ENCODE measurements at places on chromosomes 12 and 14. TPM values are rescaled to one million over a fixed set of nuclear protein-coding genes. Genes with fewer than 3 reads are reported as not detected.
A peak's percentile ranks its signal among the peaks of the same experiment; 100 is the strongest.

NOS1 gene
- not detected for total RNA-seq

GRCh38 chr12:9706086-9706685 is 26.7 kb downstream of the CLECL1 start:
- no peak for DNase-seq

DNA sequence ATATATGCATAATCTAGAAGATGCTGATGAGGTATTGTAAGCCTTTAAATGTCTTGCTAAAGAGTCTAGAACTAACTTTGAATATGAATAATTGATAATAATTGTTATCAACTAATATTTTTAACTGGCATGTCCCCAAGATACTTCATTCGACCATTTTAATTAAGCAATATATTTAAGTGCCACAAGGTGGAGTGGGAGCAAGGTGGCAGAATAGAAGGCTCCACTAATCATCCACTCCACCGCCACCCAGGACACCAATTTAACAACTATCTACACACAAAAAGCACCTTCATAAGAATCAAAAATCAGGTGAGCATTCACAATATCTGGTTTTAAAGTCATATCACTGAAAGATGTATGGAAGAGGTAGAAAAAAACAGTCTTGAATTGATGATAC is 409.6 kb downstream of the SEC23A start:
- DNase-seq: no peak

GRCh38 chr14:89212386-89213235 is 204.4 kb downstream of the FOXN3 start:
- DNase-seq: no peak

GRCh38 chr12:108511633-108512540 is 3.2 kb upstream of the FICD start:
- DNase-seq: peak; percentile 49

DNA sequence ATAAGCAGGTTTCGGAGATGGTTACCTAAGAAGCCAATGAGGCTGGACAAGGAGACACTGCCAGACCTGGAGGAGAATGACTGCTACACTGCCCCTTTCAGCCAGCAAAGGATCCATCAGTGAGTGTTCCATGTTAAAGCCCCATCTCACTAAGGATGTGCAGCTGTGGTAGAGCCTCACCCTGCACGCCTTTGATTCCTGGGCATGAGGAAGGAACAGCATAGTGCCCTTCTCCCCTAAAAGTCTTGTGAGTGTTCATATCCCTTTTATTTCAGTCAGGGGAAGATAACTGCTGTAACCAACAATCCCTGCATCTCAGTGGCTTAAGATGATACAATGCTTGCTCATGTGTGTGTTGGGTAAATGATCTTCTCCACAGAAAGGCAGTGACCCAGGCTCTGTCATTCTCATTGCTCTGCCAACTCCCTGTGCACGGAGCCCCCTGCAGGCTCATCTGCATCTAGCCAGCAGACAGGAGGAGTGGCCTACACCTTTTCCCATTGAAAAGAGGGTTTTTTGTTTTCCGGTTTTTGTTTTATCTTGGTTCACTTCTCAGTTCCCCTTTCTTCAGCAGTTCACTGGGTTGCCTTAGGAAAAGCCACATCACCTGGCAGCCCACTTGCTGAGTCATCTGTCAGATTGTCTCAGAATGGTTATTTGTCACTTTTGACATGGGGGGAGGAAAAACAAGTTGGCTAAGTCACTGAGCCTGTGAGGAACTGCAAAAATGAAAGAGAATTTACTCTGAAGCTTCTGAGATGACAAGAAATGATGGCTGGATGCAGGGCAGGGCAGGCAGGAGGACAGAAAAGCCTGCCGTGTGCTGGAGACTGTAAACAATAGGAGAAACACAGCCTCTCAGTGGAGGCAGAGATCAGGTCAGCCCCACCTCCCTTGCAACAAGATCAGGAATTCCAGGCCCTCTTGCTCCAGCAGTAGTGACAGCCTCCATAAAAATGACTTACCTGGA is 193.3 kb downstream of the ANO4 start:
- DNase-seq: peak; percentile 23

DNA sequence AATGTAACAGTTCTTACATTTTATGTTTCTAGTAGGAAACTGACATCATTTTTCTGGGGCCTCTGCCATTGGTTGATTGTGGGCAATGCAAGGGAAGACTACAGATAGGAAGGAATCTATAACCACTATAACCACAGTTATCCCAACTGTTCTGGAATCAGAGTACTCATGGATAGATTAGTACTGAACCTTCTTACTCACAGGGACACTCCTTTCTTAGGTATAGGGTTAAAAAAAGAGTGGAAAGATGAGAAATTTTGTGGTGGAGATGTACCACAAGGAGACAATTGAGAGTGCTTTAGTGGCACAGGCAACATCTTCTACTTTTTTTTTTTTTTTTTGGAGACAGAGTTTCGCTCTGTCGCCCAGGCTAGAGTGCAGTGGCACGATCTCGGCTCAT is 21.0 kb downstream of the TMEM116 start:
- peak; percentile 13 for DNase-seq
